Fibroblast of villous mesenchyme (primary cell): ENCODE measurements at places on chromosomes 5 and 9.

- DNase-seq = peak; percentile 11
Measured at GRCh38 chr9:109945573-109945972, 165.6 kb downstream of the PALM2AKAP2 start.

GRCh38 chr5:65823845-65824445 lies 101.9 kb downstream of the NLN start:
- no peak for DNase-seq

GRCh38 chr5:54671681-54672080 lies 154.1 kb downstream of the SNX18 start:
- no peak for DNase-seq

DNA sequence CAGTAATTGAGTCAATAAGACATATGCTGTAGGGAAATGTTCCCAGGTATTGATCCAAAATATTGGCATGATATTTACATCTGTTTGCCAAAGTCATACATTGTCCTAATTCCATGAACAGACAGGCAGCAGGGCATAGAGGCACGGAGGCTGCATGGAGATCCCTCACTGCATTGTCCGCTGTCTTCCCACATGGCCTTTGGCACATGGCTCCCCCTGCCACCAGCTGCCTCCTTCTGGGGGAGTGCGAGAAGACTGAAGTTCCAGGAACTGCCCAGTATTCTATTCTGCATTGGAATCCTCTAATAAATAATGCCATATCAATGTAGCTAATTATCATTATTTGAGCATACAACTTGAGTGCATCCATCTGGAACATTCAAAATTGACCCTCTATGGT lies 269.0 kb downstream of the FBXL7 start:
- no peak for DNase-seq

- DNase-seq = peak; percentile 51
Measured at GRCh38 chr9:131839281-131840084, 99.6 kb upstream of the RAPGEF1 start.

DNA sequence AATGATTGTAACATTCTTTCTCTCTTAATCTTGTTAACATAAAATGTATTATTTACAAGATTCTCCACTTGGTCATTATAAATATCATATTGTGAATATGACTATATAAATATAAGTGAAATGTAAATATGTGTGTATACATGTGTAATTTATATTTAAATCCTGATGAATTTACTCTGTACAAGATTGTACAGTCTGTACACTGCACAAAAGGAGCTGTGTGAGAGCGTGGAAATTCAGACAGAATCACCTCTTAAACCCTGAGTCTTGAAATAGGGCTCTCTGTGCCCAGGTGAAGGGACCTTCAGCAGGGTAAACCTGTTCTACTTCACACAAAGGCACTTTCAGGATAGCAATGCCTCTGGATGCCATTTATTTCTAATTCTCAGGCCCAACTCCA lies 456.0 kb downstream of the SEMA5A start:
- no peak for DNase-seq

GRCh38 chr5:81212211-81212751 lies 20.8 kb upstream of the CKMT2 start:
- no peak for DNase-seq

DNA sequence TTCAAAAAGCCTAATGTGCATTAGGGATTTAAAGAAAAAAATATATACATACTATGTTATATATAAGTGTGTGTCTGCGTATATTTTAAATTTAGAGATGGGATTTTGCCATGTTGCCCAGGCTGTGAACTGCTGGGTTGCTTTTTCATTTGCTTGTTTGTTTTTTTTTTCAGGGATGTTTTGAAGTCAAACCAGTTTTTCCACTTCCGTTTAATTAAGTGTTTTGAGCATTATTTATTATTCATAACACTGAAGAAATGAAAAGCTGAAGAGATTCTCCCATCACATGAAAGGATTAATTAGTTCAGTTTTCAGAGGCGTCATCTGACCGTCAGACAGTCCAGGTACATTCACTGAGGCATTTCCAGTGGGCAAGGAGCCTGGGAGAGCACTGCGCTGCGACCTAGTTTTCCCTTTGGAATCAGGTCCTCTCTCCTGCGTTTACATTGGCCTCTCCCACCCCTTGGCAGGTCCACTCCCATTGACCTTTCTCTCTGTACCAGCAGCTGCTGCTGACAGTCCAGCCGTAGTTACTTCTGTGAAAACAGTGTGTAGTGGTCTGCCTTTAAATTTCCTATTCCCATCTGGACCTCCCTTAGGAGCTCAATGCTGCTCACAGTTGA lies 26.0 kb downstream of the ARRDC3 start:
- DNase-seq = no peak

GRCh38 chr9:134939080-134939733 lies 21.5 kb upstream of the FCN1 start:
- DNase-seq = no peak

DNA sequence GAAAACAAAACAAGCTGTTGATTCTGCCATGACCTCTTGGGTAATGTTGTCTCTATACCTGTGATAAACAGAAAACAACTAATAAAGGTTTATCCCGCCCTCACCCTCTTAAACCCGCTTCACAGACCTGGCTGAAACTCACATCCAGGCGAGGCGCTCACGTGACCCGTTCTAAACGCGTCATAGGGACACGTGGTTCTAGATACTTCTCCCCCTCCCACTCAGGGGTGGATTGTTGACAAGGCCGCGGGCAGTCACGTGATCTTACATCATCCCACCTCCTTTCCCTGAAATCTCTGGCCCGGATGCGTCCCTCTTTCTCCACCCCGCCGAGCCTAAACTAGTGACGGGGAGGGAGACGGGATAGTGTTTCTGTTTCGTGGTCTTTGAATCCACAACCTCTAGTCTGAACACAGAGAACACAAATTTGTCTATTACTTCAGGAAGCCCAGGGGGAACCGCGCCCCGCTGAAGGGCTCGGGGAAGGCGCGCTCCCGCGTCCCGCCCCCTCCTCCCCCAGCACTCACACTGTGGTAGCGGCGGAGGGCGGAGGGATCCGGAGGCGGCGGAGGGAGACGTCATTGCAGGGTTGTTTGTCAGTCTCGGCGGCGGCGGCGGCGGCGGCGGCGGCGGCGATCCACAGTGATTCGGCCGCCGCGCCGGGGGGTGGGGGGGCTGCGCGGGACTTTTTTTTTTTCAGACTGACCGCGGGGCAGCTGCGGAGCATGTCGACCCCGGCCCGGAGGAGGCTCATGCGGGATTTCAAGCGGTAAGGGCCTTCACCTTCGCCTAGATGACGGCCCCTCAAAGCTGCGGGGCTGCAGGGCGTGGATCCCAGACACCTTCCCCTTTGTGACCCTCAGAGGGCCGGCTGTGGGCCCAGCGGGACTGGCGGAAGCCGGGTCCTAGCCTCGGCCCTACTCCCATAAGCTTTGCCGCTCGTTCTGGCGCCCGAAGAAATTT lies at the start of gene UBE2B:
TSS of gene UBE2B (plus strand) at position 699 of the 963 bp plus-strand sequence. CDS start at position 726, 27 bp downstream.
- DNase-seq = peak; percentile 100
